Gastroesophageal sphincter (tissue), 4 donors: ENCODE measurements at places on chromosomes 3 and 15. TPM values are rescaled to one million over a fixed set of nuclear protein-coding genes. Genes with fewer than 3 reads are reported as not detected.

Gene ITIH3
- total RNA-seq = 0.27 TPM

Gene UBA3
- total RNA-seq = 51.2 TPM

- no peak for ATAC-seq
Observed at GRCh38 chr15:40146037-40146436, 14.8 kb upstream of the BUB1B start.

DNA sequence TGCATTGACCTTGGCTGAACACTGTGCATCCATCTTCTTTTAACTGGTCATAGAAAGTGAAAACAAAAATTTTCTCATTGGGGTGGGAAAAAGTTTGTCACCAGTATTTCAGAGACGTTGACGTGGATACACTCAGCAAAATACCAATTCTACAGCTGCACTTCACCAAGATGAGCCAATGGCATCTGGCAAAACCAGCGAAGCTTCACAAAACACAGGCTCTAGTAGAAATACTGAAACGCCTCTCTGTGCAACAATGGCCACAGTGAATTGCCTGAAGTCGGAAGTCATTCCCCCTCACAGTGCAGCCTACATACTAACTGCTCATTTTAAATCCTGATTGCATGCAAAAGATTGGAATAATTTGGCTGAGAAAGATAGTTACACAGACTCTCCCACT lies 17.0 kb downstream of the PCYT1A start:
- ATAC-seq = no peak

- ATAC-seq = no peak
Observed at GRCh38 chr3:24047513-24047912, 102.4 kb downstream of the NR1D2 start.

- ATAC-seq = peak; percentile 25
Observed at GRCh38 chr3:123152687-123153086, 49.1 kb upstream of the SEC22A start.
